ENCODE measurements at places on chromosomes 7 and 10.

DNA sequence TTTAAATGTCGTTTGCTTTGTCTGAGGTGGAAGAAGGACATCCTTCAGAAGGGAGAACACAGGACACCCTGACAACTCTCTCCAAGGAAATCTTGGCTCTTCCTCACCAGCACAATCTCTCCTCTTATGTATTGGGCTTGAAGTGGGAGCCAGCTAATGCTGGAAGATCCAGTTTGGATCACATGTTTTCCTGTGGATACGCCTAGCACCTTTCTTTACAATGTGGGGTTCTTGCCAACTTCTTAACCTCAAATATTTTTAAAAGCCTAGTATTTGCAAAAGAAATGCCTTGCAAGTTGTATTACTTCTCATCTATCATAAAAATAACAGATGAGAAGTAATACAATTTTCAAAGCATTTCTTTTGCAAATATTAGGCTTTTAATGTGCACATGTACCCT lies 76.4 kb downstream of the FRMD4A start:
- DNase-seq, result no peak

DNA sequence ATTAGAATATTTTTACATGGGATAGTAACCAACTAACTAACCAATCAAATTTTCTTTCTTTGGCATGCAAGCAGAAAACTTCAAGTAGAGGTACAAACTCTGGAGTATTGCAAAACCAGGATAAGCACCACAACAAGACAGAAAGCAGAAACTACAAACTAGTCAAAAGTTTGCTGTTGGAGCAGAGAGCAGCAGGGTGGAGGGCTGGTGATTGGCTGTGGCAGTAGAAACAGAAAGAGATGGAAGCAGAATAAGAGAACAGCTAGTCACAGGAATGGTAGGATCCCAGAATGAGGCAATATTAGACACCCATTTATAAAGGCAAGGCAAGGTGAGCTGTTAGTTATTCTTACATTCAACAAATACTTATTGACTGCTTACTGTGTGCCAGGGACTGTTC lies 6.8 kb upstream of the MACC1 start:
- DNase-seq, result no peak

DNA sequence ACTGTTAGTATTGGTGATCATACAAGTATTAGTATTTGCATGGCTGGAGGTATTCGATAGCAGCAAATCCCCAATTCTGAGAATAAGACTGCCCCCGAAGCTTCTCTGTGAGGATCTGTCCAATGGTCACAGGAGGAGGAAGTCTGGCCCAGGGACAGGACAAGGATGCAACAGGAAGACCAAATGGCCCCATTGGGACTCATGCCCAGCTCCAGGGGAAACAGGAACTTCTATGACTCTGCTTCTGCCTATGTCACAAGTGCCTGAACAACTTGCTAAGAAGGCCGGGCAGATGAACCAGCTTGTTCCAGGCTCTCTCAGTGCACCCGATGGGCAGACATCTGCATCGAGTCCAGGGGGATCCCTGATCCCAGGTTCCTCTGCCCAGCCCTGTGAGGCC lies 172.0 kb upstream of the GRB10 start:
- DNase-seq, result no peak

DNA sequence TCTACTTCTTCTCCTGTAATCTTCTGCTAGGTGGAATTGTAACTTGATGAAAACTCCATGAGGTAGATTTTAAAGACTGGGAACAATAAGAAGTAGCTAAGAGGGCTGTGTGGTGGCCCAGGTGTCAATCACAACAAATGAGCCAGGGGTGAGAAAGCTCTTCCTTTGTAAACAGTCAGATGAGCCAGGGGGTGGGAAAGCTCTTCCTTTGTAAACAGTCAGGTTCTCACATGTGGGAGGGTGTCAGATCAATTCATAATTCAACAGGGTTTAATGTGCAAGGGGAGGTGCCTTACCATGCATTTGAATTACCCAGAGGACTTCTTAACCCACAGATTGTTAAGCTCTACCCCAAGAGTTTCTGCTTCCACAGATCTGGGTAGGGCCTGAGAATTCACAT lies 312.4 kb upstream of the AUTS2 start:
- no peak for DNase-seq

DNA sequence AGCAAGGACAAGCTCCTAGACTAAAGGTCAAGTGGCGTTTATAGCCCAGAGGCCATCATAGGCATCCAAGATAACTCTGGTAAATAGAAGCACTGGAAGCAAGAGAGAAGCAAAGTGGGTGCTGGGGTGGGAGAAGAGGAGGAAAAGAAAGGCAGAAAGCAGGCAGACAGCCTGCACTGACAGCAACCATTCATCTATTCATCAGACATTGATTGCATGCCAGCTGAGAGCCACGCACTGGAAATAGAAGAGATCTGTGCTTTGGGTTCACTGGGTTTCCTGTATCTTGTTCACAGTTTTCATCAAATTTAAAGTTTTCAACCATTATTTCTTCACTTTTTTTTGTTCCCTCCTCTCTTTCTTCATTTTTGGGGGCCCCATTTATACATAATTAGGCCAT lies 4.7 kb upstream of the SLIT1 start:
- DNase-seq, result no peak

- no peak for DNase-seq
Observed at GRCh38 chr10:119303886-119304285, 96.5 kb downstream of the GRK5 start.

GRCh38 chr7:5500777-5501350 lies 77.2 kb upstream of the TNRC18 start:
- DNase-seq, result no peak

DNA sequence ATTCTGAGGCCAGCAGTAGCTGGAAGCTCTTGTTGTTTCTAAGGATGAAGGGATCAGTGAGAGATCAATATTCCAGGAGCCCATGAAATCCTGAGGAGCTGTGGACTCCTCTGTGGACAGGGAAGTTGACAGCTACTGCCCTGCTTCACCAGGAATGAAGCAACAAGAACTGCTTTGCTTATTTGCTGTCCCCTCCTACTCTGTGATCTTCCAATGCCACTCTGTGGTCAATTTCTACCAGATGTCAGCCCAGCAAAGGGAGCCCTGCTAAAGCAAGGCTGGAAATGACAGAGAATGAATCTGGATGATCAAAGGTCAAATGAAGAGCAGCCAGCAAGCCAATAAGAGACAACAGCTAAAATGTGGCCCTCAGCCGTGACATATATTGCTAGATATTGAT lies 227.5 kb upstream of the CHRM2 start:
- DNase-seq, result no peak

- no peak for DNase-seq
Observed at GRCh38 chr7:36874041-36874440, 149.7 kb upstream of the AOAH start.

- DNase-seq, result no peak
Observed at GRCh38 chr10:80421707-80422536, 13.6 kb downstream of the PRXL2A start.

DNA sequence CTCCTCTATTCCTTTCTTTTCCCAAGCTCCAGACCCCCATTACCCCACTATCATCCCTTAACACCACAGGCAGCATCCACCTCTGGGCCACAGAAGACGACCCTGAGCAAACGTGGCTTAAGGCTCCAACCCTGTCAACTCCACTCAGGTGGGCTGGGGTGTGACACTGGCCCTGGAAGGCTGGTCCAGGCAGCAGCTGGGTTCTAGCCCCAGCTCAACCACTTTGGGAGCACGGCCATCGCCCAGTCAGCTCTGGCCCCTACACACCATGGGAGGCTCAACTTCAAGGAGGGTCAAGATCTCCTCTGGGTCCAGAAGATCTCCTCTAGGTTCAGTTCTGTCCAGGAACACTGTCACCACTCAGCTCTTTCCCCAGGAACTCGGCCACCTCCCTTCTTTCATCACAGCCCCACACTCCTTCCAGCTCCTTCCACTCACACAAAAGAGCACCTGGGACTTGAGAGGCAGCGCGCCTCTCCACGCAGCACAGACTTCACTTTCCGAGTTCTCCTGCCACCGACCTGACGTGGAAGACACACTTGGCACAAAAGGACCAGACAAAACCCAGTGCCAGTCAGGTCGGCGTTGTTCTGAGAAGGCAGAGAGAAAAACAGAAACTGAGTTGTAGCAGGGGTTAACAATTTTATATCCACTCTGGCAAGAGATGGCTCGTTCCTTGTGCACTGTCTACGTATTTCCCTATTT lies 84.1 kb downstream of the CTBP2 start:
- no peak for DNase-seq

DNA sequence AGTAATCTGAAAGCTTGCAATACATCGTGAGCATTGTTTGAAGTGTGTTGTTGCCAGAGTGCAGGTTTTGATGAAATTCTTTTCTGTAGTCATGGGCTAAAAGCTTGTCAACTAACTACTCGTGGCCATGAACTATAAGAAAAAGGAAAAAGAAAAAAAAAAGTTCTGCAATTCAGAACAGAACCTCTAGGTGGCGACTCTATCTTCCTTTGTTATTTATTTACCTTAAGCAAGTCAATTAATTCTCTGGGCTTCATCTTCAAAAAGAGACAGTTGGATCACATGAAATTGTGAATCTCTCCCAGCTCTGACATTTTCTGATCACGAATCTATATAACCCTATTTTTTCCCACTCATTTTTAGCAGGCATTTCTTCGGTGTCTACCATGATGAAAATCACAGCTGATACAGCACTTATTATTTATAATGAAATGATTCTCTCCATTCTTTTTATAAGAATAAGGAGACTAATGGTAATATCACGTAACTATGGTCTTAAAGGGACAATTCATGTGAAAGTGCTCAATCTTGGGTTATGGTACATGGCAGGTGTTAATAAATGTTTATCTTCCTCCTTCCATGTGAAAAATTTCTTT lies 18.8 kb downstream of the TMEM196 start:
- DNase-seq, result no peak

DNA sequence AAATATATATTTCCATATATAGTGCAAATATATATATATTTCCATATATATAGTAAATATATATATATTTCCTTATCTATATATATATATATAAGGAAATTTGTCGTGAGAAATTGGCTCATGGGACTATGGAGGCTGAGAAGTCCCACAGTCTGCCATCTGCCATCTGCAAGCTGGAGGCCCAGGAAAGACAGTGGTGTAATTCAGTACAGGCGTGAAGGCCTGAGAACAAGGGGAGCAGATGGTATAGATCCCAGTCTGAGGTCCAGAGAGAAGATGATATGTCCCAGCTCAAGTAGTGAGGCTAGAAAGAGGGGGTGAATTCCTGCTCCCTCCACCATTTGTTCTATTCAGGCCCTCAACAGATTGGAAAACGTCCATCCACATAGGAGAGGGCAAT lies 78.9 kb downstream of the MTPN start:
- DNase-seq, result no peak

DNA sequence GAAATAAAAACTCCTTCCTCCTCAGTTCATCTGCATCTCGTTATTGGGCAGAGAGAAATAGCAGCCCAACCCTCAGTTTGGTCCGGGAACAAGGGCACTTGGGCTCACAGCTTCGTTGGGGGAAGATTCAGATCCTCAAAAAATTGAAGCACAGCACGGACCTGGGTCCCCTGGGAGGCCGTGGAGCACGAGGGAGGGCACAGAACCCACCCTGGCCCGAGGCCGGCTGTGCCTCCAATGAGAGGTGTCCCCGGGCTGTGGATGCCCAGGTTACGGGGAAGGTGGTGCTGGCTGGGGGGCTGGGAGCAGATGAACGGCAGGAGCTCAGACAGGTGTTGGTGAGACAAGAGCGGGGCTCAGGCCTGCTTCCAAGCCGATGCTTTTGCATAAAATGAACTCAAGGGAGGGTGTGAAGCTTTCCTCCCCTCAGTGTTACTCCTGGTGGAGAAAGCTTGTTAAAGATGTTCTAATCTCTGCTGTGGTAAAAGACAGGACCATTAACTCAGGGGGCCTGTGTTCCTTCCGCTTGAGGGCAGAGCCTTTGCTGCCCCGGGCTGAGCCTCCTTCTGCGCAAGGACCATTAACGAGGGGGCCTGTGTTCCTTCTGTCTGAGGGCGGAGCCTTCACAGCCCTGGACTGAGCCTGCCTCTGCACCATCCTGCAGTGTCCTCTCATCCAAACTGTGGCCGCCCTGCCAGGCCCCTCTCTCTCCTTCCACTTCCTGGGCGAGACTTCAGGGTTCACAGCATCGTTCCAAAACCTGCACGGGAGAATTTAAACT lies 302.2 kb downstream of the ADARB2 start:
- DNase-seq, result no peak

GRCh38 chr7:151226560-151226874 lies 488 bp downstream of the ABCF2 start:
- no peak for DNase-seq

GRCh38 chr7:104530251-104530650 lies 201.8 kb downstream of the LHFPL3 start:
- DNase-seq, result no peak

DNA sequence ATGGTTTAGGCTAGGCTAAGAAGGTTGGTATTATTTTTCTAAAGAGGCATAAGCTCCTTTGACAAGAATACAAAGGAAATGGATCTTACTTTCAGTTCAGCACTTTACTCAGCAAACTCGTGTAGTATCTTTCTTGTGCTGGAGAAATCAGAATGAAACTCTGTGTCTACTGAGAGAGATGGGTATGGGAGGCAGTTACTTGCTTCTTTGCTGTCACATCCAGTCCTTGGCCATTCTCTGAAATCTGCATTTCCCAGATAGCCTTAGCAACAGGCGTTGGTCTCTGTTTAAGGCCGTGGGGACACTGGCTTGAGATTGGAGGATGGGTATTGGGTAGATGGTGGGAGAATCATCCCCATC lies 180.5 kb downstream of the NRP1 start:
- no peak for DNase-seq

DNA sequence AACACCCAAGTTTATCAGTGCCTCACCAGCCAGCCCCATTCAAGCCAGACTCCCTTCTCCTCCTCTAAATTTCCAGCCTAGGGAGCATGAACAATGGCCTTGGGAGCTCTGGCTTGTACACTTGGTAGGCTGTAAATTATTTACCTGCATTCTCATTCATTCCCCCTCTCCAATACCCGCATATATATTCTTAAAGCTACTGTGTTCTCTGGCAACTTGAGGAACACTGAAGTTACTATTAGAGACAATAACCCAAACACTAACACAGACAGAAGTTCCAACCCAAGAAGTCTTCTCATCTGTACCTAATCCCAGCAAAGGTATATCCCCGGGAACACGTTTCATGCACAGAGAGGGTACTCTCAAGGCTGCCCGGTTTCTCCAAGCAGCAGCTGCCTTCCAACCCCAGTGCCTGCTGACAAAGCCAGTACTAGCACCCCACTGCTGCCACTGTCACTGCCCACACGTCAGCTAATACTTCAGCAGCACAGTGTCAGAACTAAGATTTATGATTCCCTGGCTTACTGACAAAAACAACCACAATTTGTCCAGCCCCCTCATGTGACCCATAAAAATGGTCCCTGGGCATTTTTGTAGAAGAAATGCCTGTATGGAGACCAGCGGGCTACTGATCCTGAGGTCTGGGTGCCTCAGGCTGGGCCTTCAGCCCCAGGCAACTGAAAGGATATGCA lies 3.1 kb downstream of the WDR91 start:
- no peak for DNase-seq

- no peak for DNase-seq
Observed at GRCh38 chr7:41999736-42000283, 237.2 kb downstream of the GLI3 start.

- DNase-seq, result no peak
Observed at GRCh38 chr10:132549371-132549770, 11.8 kb downstream of the INPP5A start.

GRCh38 chr7:32298408-32299132 lies 191.6 kb downstream of the LSM5 start:
- DNase-seq, result peak; percentile 12

- DNase-seq, result no peak
Observed at GRCh38 chr10:77456414-77456813, 181.2 kb downstream of the KCNMA1 start.

- DNase-seq, result no peak
Observed at GRCh38 chr7:70104243-70104642, 506.0 kb downstream of the AUTS2 start.

All from HTR-8/SVneo (cell line).